ENCODE measurements at places on chromosomes 16 and 17. TPM values are rescaled to one million over a fixed set of nuclear protein-coding genes. Genes with fewer than 3 reads are reported as not detected.

CCL4 gene
- total RNA-seq: 2.7 TPM

CACNA1H gene
- 40.3 TPM for total RNA-seq

DNA sequence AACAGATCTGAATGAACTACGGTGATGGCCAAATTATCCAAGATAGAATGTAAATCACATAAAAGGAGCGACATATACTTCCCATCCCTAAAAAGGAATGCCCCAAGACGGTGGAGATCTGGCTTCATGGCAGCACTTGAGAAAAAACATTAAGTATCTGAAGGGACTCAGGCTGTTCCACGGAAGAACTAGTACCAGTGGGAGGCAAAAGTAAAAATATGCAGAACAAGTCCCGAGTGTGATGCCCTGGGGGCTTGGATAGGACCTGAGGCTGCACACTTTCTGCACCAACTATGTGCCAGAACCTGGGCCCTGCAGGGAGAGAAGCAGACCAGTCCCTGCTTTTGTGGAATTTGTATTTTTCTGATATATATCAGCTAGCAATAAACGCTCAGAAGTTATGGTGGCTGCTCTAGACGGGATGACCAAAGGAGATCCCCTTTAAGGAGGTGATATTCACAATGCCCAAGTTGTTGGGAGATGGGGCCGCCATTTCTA lies 539 bp upstream of the CKLF start:
- DNase-seq: peak; percentile 9

GRCh38 chr16:30927789-30928378 lies 4.5 kb downstream of the FBXL19 start:
- peak; percentile 89 for DNase-seq

DNA sequence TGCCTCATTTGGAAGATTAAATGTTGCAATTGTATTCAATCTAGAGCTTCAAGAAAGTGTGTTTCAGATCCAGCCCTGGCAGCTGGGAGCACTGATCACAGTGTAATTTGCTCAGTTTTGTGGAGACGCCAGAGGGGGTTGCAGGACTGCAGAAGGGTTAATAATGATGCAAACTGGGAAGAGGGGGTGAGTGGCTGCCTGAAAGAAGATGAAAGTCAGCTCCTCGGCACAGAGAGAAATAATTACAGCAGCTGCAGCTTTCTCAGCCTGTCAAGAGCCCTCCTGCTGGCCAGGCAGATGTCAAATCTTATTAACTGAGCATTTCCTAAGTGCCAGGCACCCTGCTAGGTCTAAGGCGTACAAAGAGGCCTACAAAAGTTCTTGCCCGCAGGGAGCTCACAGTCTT lies 97.7 kb downstream of the ZNF18 start:
- DNase-seq: peak; percentile 78
